Activated CD4-positive, CD25-positive, alpha-beta regulatory T cell (primary cell): ENCODE measurements at places on chromosomes 12 and 14.

DNA sequence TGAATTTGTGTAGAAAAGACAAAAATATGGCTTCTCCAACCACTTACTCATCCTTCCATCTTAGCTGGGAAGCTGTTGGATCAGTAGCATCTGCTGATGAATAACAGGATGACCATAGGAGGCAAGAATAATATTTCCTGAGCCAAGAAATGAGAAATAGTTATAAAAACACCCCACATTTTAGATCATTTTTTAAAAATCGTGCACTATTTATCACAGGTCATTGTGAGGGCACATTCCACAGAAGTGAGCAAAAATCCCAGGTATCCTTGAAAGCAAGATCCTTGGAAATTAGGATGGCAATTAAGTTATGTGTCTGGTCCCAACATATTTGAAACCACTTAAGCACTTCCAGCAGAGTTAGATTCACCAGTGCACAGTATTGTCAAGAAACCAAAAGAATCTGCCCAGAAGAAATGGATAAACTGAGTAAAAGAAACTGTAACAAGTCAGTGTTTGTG is 8.4 kb downstream of the FAR2 start:
- DNase-seq: no peak

- no peak for DNase-seq
These were observed 199.9 kb upstream of the FOXN3 start for GRCh38 chr14:89616852-89617341.

GRCh38 chr14:99758121-99758821 is 34.9 kb upstream of the EML1 start:
- no peak for DNase-seq

DNA sequence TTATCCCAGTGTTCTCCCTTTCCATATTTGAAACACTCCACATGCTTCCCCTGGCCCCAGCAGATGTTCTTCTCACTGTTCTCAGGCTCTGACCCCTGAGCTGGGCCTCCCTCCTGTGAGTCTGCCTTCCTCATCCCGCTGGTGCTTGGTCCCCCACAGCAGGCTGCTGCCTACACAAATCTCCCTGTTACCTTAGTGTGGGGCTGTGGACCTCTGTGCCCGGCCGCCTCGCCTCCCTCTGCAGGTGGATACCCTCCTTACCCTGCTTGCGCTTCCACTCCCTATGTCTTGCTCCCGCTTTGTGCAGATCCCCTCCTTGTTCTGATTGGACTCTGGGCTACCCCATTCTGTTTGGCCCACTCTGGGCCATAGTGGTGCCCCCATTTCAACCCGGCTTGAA is 6.9 kb downstream of the DERA start:
- DNase-seq: no peak

DNA sequence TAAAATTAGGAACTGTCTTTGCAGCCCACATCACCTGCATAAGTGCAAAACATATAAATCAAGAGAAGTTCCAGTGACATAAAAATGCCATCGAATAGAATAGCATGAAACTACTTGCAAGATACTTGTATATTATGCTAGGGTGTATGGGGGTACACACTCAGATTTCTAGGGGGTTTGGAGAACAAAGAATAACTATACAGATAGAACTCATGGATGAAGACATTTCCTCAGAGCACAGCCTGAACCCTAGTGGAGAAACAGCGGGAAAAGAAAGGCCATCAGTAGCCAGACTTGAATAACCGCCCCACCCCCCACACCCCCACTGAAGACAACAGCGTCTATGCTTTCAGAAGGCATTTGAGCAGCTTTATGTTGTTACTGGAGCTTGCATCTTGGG is 425.8 kb downstream of the NPAS3 start:
- DNase-seq: no peak

- no peak for DNase-seq
These were observed 109.5 kb downstream of the FOXG1 start for GRCh38 chr14:28875934-28876571.

DNA sequence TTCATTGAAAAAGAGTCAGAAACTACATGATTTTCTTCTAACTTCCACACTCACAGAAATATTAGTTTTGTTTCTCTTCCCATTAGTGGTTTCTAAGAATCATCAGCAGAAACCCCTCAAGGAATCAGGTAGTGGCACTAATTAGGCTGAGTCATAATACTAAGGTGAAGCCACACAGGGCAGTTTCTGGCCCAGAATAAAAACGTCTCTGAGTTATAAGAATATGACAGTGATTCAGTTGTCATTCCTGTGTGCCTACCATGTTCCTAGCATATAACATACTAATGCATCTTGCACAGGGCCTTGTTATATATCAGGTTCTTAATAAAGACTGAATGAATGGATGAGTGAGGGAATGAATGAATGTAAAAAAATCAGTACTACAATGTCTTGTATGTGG is 206.0 kb upstream of the PLEKHG7 start:
- no peak for DNase-seq
